ENCODE measurements at places on chromosomes 13 and 19.

- no peak for DNase-seq
Observed at GRCh38 chr19:57363688-57364181, 384 bp downstream of the TRAPPC2B start.

DNA sequence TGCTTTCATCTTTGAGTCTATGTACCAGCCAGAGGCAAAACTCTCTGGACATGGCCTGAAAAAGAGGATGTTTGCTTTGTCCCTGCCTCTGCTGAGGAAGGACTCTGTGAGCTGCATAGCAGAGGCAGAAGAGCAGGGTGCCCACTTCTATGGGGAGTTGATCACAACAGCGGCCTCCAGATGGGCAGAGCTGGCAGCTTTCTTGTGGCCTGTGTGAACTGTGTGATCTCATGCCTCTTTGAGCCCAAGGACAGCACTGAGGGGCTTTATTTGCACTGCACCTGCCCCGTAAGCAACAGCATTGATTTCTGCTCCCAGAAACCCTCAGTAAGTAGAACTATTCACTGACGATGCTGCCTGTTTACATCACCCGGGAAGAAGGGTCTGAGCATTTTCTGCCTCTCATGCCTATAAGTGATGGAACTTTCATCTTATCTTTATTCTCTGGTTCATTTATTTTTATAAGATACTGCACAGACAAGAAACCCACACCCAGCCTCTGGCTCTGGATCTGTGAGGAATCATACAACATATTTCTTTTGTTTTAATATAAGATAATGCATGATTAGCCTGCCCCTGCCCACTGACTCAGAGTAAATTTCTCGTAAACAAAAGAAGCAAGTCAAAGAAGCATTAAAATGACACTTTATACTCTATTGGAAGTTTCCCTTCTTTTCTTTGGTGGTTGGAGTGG lies 244.2 kb upstream of the SOX21 start:
- DNase-seq: no peak

DNA sequence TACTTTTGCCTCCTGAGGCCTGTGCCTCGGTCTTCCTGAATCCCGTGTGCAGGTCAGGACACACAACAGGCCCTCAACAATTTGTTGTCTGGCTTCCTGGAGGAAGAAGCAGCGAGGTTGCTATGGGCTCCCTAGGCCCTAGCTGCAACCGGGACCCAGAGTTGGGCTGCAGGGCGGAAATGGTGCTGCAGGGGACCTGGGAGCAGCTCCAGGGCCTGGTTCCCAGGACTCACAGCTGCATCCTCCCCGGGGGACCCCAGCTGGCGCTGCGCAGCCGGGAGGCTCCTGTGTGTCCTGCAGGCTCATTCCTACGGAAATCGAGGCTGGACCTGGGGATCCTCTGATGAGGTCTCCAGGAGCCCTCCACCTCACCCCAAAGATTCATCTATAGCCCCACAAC lies 999 bp upstream of the TNFAIP8L1 start:
- DNase-seq: no peak

DNA sequence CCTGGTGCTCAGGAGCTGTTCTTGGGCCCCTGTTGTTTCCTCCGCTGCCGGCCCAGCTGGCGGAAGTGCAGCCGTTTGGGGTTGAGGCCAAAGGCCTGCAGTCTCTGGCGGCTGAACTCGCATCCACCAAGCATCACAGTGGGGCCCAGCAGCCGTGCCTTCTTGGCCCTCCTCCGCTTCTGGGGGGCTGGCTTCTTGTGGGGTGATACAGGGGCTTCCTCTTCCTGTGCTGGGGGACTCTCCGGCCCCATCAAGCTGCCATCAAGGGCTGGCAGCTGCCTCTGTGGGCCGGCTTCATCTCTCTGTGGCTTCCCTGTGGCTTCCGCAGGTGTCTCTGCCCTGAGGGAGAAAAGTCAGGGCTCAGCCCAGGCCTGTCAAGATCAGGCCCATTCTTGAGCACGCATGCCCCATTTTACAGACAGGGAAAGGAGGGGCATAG lies 10.3 kb downstream of the ATG4D start:
- DNase-seq: peak; percentile 79

- no peak for DNase-seq
Observed at GRCh38 chr13:43315522-43315921, 292.1 kb downstream of the DNAJC15 start.

DNA sequence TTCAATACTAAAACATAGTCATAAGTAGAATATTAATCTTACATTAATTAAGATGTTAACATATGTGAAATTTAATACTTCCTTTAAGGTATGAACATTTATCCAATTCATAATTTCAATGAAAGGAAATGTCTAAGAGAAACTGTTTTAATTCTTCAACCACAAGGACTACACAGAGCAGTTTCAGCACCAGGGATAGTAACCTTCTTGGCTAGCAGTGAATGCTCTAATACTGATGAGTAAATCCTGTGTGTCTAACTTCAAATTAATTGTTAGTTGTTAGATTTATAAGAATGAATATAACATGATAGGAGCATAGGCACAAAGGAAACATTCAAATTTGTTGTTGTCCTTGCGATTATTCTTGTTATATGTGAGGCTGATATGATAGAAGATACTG lies 15.6 kb upstream of the NBEA start:
- no peak for DNase-seq

Data from activated gamma-delta T cell treated with Interleukin-2 at 50 U/mL for 16 hours (primary cell).